T1000 (cell line): ENCODE measurements at places on chromosomes 12 and 14.

DNA sequence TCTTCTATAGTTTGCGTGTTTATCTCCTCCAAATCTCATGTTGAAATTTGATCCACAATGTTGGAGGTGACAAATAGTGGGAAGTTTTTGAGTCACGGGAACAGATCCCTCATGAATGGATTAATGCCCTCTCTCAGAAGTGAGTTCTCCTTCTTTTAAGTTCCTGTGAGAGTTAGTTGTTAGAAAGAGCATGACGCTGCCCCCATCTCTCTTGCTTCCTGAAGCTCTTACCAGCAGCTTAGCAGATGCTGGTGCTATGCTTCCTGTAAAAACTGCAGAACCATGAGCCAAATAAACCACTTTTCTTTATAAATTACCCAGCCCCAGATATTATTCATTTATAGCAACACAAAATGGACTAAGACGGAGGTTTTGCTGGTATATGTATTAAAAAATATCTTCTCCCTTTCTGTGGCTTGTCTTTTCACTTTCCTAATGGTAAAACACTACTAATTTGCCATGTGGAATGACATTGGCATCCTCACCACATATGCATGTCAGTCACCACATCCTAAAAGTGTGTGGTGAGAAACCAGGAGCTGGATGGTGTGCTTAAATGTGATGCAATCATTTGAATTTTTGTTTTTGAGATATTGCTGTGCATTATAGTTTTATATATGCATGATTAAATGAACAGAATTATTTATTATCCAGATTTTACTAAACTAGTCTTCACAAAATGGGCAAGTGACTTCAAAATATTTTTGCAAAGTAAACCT lies 449.3 kb downstream of the ADAMTS20 start:
- no peak for DNase-seq

- no peak for DNase-seq
Measured at GRCh38 chr14:57391517-57392195, 1.3 kb downstream of the NAA30 start.

DNA sequence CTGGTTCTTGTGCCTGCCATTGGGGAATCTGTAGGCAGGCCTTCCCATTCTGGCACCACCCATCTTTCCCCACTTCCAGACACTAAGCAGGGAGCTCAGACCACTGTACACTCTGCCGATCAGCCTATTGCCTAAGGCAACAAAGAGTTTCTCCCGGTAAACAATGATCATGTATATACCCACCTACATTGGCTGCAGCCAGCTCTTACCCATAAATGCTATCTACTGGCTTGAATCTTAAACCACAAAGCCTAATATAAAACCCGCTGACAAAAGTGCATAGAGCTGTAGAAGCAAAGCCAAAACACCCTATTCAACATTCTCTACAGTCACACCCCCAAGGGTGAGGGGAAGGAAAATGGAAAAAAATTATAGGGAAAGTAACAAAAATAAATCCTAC lies 20.8 kb upstream of the GLIPR1 start:
- no peak for DNase-seq

GRCh38 chr12:71277866-71278265 lies 120.1 kb upstream of the TSPAN8 start:
- no peak for DNase-seq

DNA sequence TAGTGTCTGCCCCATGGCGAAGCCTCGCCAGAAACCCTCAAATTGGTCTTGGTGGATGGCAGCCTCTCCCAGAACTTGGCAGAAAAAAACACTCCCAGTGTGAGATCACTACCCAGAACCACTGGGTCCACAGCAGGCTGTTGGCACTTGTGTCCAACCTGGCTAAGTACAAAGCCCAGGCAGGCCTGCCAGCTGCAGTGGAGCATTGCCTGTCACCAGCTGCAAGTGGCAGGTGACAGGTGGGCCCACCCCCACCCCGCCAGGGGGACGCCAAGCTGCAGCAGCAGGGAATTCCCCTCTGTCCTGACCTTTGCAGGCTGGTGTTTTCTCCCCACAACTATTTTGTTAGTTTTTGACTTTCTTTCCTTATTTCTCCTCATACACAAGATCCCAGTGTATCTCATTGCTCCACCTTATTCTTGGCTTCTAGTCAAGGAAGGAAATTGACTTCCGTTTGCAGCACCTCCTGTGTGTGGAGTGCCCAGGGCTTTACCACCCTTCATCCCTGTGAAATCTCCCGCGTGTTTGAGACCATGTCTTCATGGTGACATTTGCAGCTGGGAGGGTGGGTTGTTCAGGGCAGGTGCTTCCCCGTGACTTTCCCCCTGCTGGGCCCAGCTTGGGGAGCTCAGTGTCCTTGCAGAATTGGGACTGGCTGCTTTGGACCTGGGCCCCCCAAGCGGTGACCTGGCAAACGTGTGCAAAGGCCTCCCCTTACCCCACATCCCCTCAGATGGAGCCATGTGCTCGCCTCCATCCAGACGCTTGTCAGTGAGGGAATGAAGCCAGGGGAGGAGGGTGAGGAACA lies 73.8 kb upstream of the RIN3 start:
- no peak for DNase-seq

GRCh38 chr12:5171701-5172100 lies 128.0 kb downstream of the KCNA5 start:
- no peak for DNase-seq

DNA sequence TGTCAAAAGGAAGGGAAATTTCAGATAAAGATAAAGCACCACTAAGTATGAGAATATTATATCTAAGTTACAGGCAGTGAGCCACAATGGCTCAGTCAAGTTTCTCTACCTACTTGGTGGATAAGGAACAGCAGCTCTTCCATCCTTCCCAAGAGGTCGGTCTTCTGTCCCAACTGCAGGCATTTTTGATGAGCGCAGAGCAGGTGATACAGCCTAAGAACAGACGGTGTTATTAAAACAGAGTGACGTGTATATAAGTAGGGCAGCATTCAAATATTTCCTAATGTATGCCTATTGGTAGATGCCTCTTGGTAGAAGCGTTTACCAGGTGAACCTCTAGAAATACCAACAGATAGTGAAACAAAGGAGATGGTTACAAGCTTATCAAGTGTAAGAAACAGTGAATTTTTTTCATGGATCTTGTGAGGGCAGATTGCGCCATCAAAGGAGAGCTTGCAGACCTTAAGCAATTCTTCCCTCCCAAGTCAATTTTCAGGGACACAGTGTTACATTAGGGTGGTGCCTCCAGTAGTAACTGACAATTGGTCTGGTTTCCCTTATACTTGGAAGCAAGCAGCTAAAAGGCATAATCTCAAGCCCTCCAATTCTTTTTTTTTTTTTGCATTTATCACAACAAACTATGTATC lies 274.5 kb downstream of the MED13L start:
- no peak for DNase-seq

GRCh38 chr14:24840204-24840893 lies 206.4 kb upstream of the GZMB start:
- no peak for DNase-seq

DNA sequence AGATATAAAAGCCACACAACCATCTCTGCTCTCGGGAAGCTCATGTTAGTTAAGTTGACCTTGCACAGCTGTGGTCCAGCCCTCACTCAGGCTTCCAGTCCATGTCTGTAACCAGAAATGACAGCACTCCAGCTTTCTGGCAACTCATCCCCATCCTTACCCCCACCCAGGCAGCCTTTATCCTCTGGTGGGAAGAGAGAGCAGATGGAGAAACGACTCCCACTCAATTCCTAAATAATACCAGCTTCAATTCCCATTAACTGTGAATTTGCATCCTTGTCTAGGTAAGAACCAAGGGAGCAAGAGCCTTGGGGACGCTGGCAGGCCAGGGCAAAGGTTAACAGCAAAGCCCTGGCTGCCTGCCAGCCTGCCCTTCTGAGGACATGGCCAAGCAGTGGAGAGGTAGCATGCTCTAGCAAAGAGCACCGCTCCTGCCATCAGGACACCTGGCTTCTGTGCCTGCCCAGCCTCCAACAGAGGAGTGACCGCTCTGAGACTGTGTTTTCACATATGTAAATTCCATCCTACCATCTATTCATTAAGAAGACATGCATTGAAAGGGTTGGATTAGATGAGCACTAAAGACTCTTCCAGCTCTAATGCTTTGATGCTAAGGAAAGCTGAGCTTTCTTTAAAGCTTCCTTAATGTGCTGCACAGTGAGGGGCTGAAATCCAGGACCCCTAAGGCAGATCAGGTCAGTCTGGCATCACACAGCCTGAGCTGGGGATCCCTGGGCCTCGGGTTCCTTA lies 236.1 kb downstream of the GRIN2B start:
- DNase-seq: no peak

GRCh38 chr14:99725774-99726537 lies 41.9 kb downstream of the CYP46A1 start:
- no peak for DNase-seq

- DNase-seq: no peak
Measured at GRCh38 chr14:57038689-57039088, 228.4 kb upstream of the OTX2 start.

DNA sequence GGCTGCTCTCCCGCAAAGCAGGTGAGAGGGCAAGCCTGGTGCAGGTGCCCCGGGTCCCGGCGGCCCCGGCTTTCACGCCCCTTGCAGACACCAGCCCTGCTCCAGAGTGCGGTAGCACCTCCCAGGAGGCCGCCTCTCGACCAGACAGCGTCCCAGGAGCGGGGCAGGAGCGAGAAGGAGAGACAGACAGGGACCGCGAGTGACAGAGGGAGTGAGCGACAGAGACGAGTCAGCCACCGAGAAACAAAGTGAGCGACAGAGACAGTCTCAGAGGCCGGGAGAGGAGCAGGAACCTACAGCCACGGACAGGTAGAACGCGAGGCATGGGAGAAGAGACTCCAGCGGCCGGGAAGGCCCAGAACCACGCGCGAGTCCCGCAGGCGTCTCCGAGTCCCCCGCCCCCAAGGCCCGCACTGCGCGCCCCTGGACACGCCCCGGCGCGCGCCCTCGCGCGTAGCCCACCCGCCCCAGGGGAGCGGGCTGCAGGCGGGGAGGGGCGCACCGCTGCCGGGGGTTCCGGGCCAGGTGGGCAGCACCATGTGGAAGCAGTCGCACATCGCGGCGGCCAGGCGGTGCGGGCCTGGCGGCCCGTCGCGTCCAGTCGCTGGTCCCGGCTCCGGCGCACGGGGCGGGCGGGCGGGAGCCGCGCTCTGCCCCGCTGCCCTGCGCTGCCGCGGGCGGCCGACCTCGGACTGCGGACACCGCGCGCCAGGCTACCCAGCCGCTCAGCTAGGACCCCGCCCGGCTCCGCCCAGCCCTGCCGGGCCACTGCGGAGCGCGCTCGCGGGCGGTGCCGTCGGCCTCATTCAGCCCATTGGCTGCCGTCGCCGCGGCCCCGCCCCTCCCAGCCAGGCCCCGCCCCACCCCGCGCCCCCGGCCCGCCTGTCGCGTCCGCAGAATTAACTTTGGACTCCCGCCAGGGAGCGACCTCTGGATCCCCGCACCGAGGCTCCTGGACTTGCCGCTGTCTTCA lies at the start of gene AHNAK2:
AHNAK2 (minus strand) TSS at position 694 of the 973 bp plus-strand sequence; CDS start at position 557, 137 bp downstream.
- peak; percentile 62 for DNase-seq

GRCh38 chr14:77296155-77296554 lies 24.5 kb downstream of the POMT2 start:
- DNase-seq: no peak

- no peak for DNase-seq
Measured at GRCh38 chr12:87981495-87981894, 47.7 kb downstream of the C12orf50 start.

DNA sequence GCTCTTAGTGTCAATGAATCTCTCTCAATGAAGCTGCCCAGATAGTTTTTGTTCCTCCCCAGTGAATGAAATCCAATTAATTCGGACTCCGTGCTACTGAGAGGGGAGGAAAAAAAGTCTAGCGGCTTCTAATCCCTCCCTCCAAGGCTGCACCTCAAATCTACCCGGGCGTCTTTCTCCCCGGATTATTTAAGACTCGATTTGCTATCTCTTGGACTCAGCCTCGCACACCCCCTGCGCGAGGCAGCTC lies 134 bp downstream of the DUSP6 start:
- no peak for DNase-seq

- DNase-seq: no peak
Measured at GRCh38 chr14:103894034-103894722, 34.1 kb upstream of the TDRD9 start.

- DNase-seq: no peak
Measured at GRCh38 chr14:92409043-92409442, 86.1 kb downstream of the SLC24A4 start.

GRCh38 chr12:89783359-89784060 lies 74.9 kb upstream of the ATP2B1 start:
- no peak for DNase-seq

- no peak for DNase-seq
Measured at GRCh38 chr14:59295951-59296350, 107.5 kb downstream of the DAAM1 start.

GRCh38 chr12:56256326-56256960 lies 1.7 kb downstream of the ANKRD52 start:
- DNase-seq: peak; percentile 83

DNA sequence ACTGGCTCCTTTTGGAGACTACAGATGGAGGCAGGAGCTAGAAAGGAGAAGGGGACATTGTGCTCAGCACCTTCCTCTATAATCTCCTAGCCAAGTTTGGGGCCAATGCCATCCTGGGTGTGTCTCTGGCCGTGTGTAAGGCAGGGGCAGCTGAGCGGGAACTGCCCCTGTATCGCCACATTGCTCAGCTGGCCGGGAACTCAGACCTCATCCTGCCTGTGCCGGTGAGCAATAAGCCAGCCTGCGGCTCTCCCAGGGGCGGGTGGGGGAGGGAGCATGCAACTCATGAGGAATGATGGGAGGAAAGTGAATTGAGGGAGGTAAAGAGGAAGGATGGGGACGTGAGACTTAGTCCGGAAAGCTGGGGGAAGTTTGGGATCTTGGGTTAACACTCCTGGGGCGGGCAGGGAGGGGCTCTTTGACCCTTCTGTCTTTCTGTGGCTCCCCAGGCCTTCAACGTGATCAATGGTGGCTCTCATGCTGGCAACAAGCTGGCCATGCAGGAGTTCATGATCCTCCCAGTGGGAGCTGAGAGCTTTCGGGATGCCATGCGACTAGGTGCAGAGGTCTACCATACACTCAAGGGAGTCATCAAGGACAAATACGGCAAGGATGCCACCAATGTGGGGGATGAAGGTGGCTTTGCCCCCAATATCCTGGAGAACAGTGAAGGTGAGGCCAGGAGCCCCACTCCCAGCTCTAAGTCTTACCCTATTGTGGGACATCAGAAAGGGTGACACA lies 3.3 kb downstream of the ENO2 start:
- DNase-seq: no peak

DNA sequence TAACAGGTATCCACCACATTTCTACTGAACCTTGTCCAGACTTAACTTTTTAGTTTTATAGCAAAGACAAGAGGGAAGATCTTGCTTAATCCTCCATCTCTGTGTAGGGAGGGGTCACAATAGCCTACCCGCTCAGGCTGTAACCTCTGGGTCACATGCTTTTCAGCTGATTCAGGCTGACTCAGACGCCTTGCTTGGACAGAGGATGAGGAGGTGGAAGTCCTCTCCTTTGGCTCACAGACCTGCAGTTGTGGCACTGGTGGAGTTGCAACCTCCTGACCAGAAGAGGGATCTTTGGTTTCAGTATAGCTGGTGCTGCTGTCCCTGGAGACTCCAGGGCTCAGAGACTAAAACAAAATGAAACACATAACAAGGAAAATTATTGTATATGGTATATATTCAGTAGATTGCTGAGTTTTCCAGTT lies 16.2 kb downstream of the ACIN1 start:
- no peak for DNase-seq
